Caco-2 (cell line): ENCODE measurements at places on chromosomes 11 and 22.
A peak's percentile ranks its signal among the peaks of the same experiment; 100 is the strongest.

DNA sequence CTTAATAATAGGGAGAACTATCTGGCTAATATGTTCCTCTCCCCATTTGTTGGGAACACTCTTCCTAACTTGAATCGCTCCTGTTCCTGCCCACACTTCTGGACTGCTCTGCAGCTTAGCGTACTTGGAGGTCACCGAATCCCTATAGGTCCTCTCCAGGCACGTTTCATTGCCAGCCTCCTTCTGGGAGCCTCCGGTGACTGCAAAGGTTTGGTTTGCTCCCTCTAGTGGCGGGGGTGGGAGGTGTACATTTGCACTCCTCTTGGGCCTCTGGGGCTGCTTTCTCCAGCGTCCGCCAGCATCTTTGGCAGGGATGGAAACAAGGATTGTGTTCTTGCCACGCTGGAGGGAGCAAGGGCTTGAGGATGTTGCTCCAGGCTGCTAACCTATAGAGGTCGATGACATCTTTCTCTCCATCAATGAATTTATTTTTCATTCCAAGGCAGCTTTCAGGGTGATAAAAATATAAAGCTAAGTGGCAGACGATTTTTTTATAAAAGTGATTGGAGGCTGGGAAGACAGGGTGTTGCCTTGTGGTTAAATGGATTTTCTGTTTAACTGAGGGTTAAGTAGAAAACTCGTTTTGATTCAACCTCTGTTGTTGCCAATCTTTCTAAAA is 48.7 kb downstream of the TSPAN18 start:
- no peaks in the 10 kb centered on the region; the same call in 1 of the 2 replicates for H3K36me3 ChIP-seq
- H3K27me3 ChIP-seq = no peaks in the 10 kb centered on the region; the same call in 1 of the 2 replicates
- no peak overlapping the region for H3K4me3 ChIP-seq
- no peak overlapping the region for H3K27ac ChIP-seq
- DNase-seq = peak; percentile 77

- no peak overlapping the region for H3K27ac ChIP-seq
- DNase-seq = no peak
- no peaks in the 10 kb centered on the region for H3K4me1 ChIP-seq
- no peak overlapping the region for H3K4me3 ChIP-seq
Observed at GRCh38 chr11:114128399-114128798, 68.9 kb downstream of the ZBTB16 start.

DNA sequence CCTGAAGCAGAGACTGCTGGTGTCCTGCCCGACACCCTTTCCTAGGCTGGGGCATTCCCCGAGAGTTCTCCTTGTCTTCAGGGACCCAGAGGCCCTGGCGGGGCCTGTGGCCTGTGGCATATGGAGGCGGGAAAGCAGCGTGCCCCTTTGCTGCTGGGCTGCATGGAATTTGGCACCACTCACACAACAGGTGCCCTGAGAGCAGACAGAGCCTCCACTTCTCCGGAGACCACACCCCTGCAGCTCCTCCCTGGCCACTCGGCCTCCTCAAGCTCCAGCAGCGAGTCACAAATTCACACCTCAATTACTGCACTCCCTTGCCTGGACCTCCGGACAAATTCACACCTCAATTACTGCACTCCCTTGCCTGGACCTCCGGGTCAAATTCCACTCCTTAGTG is 1375.2 kb downstream of the TBC1D22A start:
- H3K4me3 ChIP-seq = no peak overlapping the region
- no peak for DNase-seq
- no peak overlapping the region for H3K27ac ChIP-seq
- peaks cover 7% of the 10 kb centered on the region; the same call in 1 of the 2 replicates for H3K4me1 ChIP-seq

DNA sequence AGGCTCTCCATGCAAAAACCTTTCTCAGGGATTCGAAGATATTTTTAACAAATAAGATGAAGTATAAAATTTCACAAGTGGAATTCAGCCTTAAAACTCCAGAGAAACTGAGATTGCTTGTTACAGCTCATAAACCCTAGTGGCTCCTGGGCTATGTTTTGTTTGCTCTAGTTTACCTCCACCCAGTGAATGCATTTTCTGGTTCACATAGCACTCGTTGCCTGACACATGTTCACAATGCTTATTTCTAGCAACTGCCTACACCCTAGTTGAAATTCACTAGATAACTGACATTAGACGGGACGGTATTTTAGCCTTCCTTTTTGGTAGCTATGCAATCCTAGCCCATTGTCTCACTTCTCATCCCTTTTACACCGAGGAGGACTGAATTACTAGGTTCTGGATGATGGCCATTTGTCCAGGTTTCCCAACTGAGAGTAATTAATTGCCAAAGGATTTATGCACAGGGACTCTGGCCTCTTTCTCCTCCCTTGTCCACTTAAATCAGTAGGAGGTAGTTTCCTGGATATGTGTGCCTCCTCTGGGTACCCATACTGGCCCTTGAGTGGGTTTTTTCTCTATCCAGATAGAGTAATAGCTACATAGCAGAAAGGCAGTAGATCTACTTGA is 951.6 kb downstream of the DLG2 start:
- no peak for DNase-seq
- H3K4me3 ChIP-seq = no peak overlapping the region
- no peaks in the 10 kb centered on the region for H3K27me3 ChIP-seq
- H3K27ac ChIP-seq = no peak overlapping the region
- no peaks in the 10 kb centered on the region for H3K36me3 ChIP-seq
- H3K4me1 ChIP-seq = no peaks in the 10 kb centered on the region

- H3K27ac ChIP-seq = peak overlapping the region; percentile 77
- DNase-seq = no peak
- H3K36me3 ChIP-seq = no peaks in the 10 kb centered on the region
- peaks cover 55% of the 10 kb centered on the region for H3K4me1 ChIP-seq
- H3K27me3 ChIP-seq = no peaks in the 10 kb centered on the region
- H3K4me3 ChIP-seq = no peak overlapping the region
Observed at GRCh38 chr11:10667521-10667885, 26.1 kb downstream of the IRAG1 start.

DNA sequence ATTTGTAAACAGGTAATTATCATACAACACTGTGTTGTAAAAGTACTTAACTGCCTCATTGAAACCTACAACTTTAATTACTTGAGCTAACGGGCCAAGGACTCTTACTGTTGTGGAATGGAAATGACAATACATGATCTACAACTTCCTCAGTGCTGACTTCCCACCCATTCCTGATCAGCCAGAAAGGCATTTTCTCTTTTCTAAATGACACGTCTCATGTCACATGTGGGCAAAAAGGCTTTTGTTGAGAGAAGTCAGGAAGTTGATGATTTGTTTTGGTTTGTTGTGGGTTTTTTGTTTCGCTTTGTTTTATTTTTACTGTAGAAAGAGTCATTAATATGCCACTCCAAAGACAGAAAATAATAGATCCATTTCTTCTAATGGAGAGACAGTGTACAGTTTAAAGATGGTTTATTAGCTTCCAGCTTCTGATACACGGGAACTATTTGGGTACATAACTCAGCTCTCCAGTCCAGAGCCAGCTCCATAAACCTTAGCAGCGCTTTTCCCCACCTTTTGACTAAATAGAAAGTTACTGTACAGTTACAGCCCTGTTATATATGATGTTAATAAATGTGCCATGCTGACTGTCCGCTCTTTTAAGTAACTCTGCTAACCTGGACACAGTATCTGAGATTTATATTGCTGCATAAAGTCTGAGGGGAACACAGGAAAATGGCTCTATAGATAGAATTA is 509.4 kb upstream of the API5 start:
- no peaks in the 10 kb centered on the region for H3K4me1 ChIP-seq
- no peak for DNase-seq
- H3K27ac ChIP-seq = no peak overlapping the region

DNA sequence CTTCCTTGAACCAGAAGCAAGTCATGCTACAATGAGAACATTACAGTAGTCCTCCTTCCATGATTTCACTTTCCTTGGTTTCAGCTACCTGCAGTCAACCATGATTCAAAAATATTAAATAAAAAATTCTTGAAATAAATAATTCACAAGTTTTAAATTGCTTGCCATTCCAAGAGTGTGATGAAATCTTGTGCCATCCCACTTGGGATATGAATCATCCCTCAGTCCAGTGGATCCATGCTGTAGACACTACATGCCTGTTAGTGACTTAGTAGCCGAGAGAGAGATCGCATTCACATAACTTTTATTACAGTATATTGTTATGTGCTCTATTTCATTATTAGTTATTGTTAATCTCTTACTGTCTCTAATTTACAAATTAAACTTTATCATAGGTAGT is 6.0 kb downstream of the HOATZ start:
- H3K4me1 ChIP-seq = peaks cover 42% of the 10 kb centered on the region
- no peaks in the 10 kb centered on the region for H3K27me3 ChIP-seq
- H3K4me3 ChIP-seq = no peak overlapping the region
- no peaks in the 10 kb centered on the region for H3K36me3 ChIP-seq
- no peak overlapping the region for H3K27ac ChIP-seq

- H3K27ac ChIP-seq = no peak within 1 kb of the TSS
- H3K27me3 ChIP-seq = no peaks in the 10 kb centered on the region
- DNase-seq = no peak
- H3K4me3 ChIP-seq = no peak within 1 kb of the TSS
Observed at GRCh38 chr11:5857590-5857989, at the start of gene OR52E8. TSS of gene OR52E8 (minus strand) at chr11:5857690. CDS start at chr11:5857690, 0 bp downstream.

DNA sequence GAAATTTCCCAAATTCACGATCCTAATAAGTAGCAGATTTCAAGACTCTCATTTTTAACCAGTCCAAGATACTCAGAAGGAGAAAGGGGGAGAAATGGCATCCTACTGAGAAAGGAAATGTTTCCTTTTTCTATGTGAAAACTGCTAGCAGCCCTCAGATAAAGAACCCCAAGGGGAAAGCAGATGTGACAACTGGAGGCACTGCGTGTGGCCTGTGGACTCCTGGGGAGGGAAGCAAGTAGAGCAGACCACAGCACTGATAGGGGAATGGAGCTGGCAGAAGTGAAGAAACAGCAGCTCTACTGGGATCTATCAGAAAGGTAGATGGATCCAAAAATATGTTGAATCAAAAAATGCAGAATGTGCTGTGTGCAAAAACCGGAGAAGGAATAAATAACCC is 239.7 kb upstream of the API5 start:
- H3K4me1 ChIP-seq = peaks cover 11% of the 10 kb centered on the region; the same call in 1 of the 2 replicates
- DNase-seq = no peak
- H3K27ac ChIP-seq = peak overlapping the region; percentile 28

DNA sequence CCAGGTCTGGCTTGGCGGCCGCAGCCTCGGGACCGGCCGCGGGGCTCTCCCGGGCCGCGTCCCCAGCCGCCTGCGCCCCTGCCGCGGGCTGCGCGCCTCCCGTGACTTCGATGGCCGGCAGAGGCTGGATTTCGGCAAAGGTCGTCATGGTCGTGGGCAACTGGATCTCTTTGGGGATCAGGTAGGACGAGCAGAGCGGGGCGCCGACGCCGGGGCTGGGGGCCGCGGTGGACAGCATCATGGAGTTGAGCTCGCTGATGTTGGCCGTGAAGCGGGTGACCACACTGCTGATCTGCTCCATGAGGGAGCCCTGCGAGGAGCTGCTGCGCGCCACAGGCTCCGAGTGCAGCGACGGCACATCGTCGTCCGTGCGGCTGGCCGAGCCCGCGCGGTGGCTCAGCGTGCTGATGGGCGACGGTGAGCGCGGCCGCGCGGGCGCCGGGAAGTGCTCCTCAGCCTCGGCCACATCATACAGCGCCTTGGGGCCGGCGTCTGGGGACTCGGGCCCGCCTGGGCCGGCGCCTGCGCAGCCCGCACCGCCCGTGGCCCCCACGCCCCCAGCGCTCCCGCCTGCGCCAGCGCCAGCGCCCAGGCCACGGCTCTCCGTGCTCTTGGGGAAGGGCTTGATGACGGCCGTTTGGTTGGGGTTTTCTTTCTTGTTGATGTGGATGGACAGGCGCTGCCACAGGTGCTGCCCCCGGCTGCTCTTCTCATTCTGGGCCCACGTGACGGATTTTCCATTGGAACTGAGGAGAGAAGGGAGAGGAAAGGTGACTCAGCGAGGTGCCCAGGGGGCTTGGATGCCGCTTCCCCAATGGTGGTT is 171.4 kb upstream of the CTSC start:
- no peak overlapping the region for H3K27ac ChIP-seq
- H3K4me1 ChIP-seq = no peaks in the 10 kb centered on the region
- H3K36me3 ChIP-seq = no peaks in the 10 kb centered on the region
- H3K27me3 ChIP-seq = no peaks in the 10 kb centered on the region
- H3K4me3 ChIP-seq = no peak overlapping the region

DNA sequence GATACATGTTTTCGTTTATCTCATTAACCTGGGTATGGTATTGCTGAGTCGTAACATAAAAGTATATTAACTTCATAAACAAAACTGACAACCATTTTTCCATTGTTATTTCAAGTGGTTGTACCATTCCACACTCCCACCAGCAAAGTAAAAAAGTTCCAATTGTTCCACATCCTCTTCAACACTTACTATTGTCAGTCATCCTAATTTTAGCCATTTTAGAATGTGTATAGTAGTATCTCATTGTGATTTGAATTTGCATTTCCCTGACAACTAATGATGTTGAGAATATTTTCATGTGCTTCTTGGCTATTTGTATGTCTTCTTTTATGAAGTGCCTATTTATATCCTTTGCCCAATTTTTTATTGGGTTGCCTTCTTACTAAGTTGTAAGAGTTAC is 10.5 kb upstream of the CD3E start:
- H3K27ac ChIP-seq = no peak overlapping the region
- no peak overlapping the region for H3K4me3 ChIP-seq
- DNase-seq = no peak

DNA sequence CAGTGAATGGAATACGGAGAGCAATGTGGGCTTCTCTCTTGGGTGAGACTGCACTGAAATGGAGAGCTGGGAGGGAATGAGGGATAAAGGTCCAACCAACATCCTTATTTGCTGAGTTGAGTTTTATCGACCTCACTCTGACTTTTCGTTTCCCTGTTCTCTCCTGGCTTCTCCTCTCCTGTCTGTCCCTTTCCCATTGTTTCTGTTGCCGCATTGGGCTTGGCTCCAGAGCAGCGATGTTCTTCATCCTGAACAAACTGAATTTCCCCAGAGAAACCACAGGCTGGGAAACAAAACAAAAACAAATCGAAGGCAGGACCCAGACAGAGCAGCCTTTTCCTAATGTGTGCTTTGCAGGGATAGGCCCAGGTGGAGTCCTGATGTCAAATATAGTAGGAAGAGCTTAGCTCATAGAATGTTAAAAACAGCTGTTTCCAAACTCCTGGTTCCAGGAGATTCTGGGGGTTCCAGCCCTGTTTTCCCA is 30.0 kb downstream of the MOV10L1 start:
- H3K27ac ChIP-seq = peak overlapping the region; percentile 98
- no peak for DNase-seq
- H3K4me1 ChIP-seq = peaks cover 25% of the 10 kb centered on the region

GRCh38 chr11:2098691-2099515 is 40.3 kb downstream of the IGF2 start:
- no peak for DNase-seq
- H3K27me3 ChIP-seq = no peaks in the 10 kb centered on the region
- H3K4me3 ChIP-seq = no peak overlapping the region

GRCh38 chr11:46249103-46249937 is 28.1 kb upstream of the CREB3L1 start:
- no peak for DNase-seq
- H3K4me1 ChIP-seq = peaks cover 67% of the 10 kb centered on the region
- H3K36me3 ChIP-seq = no peaks in the 10 kb centered on the region
- H3K27me3 ChIP-seq = no peaks in the 10 kb centered on the region
- H3K27ac ChIP-seq = peak overlapping the region; percentile 98
